ENCODE measurements at places on chromosomes 2 and 18.

- DNase-seq = no peak
Observed at GRCh38 chr18:48855422-48856377, 95.1 kb downstream of the SMAD7 start.

DNA sequence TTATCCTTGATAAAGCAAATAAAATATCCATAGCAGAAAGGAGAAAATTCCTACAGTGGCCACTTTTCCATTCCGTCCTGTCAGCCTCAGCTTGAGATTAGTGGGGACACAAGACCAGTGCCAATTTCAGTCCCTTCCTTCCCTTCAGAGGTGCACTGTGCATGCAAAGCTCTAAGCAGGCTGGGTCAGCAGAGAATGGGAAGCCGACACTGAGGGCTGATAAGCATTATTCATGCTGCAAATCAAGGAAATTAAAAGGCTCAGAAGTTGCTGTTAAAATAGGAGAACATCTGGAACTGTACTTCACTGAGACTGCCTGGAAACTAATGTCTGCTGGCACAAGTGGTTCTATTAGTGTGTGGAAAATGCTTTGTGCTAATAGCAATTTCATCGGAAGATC, 534.3 kb downstream of the ADCYAP1 start:
- DNase-seq = no peak

DNA sequence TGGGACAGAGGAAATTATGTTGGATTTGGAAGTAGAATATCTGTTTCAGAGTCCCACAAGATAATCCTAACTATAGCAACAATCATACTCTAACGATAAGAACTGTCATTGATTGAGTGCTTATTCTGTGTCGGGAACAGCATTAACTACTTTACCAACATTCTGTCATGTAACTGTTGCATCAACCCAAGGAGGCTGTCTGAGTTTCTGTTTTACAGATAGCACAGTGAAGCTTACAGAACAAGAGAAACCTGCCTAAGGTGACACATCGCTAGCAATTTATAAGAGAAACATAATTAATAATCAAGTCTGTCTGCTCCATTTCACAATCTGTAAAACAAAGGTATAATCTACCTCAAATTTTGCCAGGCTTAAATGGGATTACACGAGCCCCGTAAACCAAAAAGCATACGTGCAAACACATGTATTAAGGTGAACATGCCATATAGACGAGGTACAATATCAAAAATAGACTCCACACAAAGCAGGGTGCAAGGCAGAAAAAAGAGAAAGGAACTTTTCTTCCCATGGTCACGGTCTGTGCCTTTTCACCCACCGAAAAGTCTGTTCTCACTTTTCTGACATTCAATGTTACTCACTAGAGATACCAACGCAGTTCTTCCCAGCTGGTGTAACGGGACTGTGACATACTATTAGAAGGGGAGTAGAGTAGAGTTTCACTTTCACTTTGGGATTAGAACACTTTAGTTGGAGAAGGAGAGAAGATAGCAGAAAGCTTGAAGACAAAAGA, 37.2 kb upstream of the SLC8A1 start:
- DNase-seq = no peak

- no peak for DNase-seq
Observed at GRCh38 chr2:100207411-100207885, 65.1 kb upstream of the AFF3 start.

GRCh38 chr2:70985283-70985688, 6.9 kb downstream of the ANKRD53 start:
- no peak for DNase-seq

GRCh38 chr2:232835687-232836208, 34.3 kb upstream of the SNORC start:
- no peak for DNase-seq
